ENCODE measurements at places on chromosomes 12 and 14. TPM values are rescaled to one million over a fixed set of nuclear protein-coding genes. Genes with fewer than 3 reads are reported as not detected.

DNA sequence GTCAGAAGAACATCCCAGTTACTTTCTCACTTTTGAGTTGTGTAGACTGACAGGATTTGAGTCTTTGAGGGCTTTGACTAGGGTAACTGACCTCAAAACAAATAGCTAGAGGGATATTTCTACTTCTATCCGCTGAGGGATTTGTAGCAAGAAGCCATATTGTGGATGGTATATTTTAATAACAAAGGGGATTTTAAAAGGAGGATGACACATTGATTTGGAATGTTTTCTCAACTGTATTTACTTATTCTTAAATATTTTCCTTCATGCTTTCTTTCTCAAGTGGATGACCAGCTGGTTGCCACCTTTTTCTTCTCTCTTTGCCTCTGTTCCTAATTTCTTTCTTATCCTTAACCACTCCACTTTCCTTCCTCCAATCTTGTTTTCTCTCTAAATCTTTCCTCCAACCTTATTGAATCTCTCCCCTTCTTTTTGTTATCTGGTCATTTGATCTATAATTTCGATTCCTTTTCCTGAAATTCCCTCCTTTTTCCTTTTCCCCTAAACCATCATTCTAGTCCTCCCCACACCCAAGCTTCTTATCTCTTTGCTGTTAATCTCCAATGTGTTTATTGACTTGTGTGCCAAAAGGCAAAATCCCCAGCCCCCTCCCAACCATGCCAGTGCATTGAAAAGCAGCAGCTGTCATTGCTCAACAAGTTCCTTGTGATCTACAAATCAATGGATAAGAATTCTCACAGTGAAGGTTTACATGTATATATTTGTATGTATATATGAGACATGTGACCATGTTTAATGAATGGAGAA lies 411.6 kb downstream of the RAD51B start:
- H3K36me3 ChIP-seq = no peaks in the 10 kb centered on the region
- H3K27ac ChIP-seq = peak overlapping the region; percentile 69
- DNase-seq = no peak
- no peak overlapping the region for H3K4me3 ChIP-seq

DNA sequence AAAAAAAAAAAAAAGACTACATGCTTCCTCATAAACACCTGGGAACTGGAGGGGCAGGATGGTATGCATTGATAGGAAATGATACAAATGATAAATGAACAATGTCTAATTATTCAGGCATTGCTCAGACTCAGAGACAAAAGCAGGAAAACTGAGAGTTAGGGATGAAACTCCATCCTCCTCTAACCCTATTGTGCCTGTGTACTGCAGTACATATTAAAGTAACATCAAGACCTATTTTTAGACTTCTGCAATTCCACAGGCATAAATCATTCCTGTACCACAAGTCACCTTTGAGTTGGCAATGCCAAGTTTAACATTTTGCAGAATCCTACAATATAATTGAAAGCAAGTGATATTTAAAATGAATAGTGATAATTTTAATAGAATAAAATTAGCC lies 156.5 kb upstream of the USP15 start:
- H3K36me3 ChIP-seq = no peaks in the 10 kb centered on the region
- no peak overlapping the region for H3K27ac ChIP-seq
- H3K27me3 ChIP-seq = no peaks in the 10 kb centered on the region
- no peak for DNase-seq
- no peaks in the 10 kb centered on the region for H3K4me1 ChIP-seq

HOXC12 gene
- not detected for total RNA-seq

GRCh38 chr12:50232771-50233209 lies 50.5 kb downstream of the LIMA1 start:
- no peaks in the 10 kb centered on the region for H3K4me1 ChIP-seq
- no peak overlapping the region for H3K4me3 ChIP-seq
- no peak for DNase-seq
- H3K27ac ChIP-seq = no peak overlapping the region

GRCh38 chr12:127179176-127179575 lies 1087.8 kb upstream of the TMEM132C start:
- H3K4me3 ChIP-seq = no peak overlapping the region
- no peak for DNase-seq
- no peaks in the 10 kb centered on the region for H3K36me3 ChIP-seq
- no peaks in the 10 kb centered on the region for H3K27me3 ChIP-seq
- H3K27ac ChIP-seq = no peak overlapping the region
- H3K4me1 ChIP-seq = no peaks in the 10 kb centered on the region

HHIPL1 gene
- 0.15 TPM for total RNA-seq

GRCh38 chr14:50904719-50905118 lies 32.9 kb downstream of the ABHD12B start:
- H3K4me3 ChIP-seq = no peak overlapping the region
- no peaks in the 10 kb centered on the region for H3K27me3 ChIP-seq
- H3K27ac ChIP-seq = no peak overlapping the region

Data from gastrocnemius medialis (tissue), 4 donors.